GF-D8 (cell line): ENCODE measurements at places on chromosomes 4 and X.

GRCh38 chrX:129768586-129769466 is 10.9 kb upstream of the SASH3 start:
- no peak for DNase-seq

DNA sequence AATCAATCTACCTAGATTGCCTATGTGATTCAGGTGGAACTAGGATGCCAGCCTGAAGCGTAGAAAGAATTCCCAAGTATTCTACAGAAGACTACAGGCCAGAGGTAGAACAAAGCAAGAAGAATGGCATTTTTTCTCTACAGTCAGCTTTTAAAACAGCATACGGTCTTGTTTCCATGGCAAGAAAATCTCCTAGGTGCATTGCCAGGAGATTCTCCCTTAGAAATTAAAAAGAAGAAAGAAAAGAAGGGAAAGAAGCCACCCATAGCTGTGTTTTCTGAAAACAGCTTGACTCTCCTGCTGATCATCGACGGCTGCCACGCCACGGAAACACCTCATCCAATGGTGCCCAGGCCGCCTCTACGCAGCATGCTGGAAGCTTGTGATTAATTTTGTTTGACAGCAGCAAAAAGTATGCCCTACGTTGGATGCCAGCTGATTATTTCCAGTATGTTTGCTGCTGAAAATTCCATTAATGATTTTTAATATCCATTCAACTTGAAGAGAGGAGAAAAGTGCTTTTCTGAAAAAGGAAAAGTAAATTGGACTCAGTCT is 24.1 kb downstream of the ANK2 start:
- no peak for DNase-seq

GRCh38 chr4:81589262-81589661 is 117.6 kb upstream of the RASGEF1B start:
- DNase-seq: no peak

GRCh38 chr4:37994569-37994968 is 34.4 kb downstream of the PTTG2 start:
- DNase-seq: no peak

GRCh38 chr4:80731436-80731835 is 299.1 kb upstream of the BMP3 start:
- no peak for DNase-seq

DNA sequence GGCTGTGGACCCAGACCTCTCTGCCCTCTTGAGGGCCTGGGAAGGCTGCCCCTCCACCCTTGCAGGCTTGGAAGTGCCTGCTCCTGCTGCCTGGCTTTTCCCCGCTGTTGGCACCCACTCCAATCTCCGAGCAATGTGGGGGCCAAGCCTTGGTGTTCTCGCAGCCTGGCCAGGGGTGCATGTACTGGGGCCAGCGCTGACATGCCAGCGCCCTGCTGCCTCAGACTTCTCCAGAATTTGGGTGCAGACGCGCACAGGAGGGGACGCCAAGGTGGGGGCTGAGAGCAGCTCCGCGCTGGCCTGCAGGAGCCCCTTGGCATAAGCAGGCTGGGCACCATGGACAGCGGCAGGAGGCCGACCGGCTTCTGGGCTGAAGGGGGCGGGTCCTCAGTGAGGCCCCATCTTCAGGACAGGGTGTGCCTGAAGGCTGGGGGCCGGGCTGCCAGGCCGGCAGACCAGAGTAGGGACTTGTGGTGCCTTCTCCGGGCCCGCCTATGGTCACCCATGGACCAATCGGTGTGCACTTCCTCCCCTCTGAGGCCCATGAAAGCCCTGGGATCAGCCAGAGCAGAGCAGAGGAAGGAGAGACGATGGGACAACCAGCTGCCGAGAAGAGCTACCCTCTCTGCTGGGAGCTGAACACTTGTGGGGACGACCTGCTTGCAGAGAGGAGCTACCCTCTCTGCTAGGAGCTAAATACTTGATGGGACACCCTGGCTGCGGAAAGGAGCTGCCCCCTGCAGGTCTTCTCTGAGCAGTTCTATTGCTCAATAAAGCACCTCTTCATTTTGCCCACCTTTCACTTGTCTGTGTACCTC is 118.3 kb downstream of the DNAAF6 start:
- no peak for DNase-seq

DNA sequence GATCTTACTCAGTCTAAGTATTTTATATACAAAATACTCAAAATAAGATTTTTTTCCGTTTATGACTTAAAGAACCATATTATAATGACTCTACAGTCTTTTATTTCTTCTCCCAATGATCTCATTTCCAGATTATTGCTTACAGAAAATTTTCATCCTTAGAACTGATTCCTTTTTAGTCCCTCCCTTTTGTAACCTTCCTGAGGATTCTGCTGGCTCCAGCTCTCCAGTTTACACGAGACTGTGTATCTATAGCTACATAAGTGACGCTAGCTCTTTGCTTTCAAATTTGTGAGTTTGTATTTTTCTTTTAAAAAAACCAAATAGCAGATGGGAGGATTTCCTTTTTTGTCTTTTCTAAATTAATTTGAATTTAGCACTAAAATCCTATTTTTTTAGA is 24.0 kb downstream of the FHDC1 start:
- DNase-seq: no peak

DNA sequence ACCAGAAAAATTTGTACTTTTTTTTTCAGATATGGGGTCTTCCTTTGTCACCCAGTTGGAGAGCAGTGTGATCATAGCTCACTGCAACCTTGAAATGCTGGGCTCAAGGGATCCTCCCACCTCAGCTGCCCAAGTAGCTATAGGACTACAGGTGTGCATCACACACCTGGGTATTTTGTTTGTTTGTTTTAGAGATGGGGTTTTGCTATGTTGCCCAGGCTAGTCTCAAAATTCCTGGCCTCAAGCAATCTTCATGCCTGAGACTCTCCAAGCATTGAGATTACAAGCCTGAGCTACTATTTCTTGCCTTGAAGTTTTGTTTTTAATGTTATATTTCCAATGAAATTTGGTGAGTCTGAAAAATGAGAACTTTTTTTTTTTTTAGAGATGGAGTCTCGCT is 847.8 kb downstream of the TRIML1 start:
- no peak for DNase-seq

DNA sequence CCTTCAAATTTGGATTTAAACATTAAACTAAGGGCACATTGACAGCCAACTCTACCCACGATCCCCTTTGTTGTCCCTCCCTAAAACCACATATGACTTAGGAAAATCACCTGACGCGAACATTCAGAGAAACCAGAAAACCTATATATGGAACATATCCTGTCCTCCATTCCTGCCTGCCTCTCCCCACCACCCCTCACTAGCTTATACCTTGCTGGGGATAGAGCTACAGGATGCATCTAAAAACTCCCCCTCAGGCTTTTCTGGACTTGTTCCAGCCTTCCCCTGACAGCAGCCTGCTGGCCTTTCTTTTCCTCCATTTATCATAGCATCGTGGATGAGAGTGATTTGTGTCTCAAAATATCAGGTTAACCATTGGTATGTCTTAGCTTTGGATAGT is 8.8 kb downstream of the STK26 start:
- DNase-seq: no peak

DNA sequence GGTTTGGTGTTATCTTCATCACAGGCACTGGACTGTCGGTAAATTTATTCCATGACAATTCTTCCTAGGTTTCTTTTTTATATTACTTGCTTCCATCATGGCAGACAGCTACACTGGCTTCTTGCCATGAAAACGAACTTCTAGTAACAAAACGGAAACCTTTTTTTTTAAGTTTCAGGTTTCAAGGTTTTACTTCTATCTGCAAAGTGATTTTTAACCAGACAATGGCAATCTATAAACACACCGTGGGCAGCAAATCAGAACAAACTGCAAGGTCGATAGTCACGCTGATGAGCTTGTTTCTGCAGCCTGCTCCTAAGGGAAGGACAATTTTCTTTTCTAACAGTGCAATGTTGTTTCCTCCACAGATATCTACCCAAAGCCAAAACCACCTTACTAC is 29.9 kb downstream of the XG start:
- DNase-seq: no peak

DNA sequence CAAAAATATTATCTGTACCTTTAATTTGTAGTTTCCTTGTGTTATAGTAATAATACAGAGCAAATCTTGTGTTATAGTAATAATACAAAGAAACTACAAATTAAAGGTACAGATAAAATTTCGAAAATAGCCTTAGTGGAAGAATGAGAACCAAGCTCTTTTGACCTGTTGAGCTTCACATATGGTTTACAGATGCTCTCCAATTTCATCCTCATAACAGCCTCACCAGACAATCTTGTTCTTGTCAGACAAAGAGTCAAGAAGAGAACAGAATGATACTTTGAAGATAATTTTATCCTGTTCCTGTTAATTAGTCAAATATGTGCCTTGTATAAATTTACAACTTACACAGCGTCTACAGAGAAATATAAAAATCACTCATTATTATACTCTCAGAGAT is 12.8 kb downstream of the ATXN3L start:
- DNase-seq: no peak

DNA sequence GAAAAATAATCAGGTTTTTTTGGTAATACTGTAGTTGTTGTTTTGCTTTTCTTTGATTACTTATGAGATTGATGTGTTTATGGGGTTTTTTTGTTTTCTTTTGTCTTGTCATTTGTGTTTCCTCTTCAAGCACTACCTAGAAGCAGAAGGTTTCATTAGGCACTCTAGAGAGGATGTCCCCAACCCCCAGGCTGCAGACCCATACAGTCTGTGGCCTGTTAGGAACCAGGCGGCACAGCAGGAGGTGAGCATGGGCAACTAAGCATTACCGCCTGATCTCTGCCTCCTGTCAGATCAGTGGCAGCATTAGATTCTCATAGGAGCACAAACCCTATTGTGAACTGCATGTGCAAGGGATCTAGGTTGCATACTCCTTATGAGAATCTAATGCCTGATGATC is 22.9 kb upstream of the NOCT start:
- DNase-seq: no peak

DNA sequence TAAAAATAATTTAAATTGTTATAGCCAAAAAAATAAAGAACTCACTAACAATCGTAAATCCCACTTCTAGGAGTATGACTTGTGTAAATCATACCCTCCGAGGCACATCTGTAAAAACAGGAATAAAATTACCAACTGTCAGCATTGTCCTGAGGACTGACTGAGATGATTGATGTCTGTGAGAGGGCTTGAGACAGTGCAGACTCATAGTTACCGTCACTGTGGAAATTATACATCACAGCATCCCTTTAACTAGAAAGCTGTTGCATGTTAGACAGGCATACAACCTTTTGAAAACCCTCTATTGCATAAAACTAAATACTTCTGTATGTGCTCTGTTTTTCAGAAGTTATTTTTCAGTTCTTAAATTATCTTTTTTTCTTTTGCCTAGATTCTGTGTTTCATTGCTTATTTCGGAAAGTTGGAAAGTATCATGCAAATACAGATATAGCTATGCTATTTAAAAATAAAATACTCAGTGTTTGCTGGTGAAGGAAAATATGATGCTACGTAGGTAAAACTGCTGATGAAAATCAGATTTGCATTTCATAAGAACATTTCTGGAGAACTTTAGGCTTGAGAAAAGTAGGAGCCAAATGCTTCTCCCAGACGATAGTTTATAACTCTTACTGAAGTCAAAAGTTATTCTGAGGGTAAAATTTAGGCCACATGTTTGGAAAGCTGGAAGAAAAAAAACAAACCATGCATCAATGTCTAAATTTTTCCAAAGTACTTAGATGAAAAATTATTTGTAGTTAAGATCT is 13.6 kb upstream of the RBPJ start:
- DNase-seq: no peak

DNA sequence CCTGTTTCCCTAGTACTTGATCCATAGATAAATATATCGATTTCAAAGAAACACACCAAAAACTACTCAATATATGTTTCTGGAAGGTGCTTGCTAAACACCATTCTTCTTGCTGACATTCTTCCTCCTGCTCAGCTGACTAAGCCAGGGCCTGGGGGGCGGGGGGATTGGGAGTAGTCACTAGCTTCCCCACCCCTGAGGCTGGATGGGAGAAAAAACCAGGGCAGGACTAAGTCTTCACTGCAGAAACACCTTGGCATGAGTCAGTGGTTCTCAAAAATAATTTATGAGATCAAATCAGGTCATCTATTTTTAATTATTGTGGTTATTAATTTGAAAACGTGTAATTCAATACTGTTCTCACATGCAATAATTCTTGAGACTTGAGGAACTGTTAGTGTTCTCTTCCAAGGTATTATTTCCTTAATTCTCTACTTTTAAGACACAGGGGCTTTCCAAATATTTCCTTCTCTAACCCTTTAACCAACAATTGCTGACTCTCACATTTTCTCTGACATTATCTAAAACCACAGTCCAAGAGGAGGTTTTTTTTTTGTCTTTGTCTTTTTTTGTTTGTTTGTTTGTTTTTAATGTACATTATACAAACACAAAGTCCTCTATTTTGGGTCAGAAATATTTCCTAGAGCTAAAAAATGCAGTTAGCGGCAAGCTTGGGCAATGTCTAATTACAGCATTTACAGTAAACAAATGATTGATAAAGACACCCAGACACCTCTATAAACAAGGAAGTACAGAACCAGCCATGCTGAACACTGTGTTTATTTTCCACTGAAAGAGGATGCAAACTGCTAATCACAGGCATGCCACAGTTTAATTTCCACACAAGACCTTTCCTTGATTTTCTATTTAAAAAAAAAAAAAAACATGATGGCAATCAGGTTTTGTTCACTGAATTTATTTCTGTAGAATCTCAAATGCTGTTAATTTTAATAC is 120.3 kb upstream of the USP9X start:
- DNase-seq: no peak

DNA sequence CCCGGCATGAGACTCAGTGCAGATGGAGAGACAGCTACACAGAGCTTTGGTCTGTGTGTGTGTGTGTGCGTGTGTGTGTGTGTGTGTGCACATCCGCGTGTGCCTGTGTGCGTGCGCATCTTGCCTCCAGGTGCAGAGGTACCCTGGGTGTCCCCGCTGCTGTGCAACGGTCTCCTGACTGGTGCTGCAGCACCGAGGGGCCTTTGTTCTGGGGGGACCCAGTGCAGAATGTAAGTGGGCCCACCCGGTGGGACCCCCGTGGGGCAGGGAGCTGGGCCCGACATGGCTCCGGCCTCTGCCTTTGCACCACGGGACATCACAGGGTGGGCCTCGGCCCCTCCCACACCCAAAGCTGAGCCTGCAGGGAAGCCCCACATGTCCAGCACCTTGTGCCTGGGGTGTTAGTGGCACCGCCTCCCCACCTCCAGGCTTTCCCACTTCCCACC is 14.3 kb downstream of the FGFR3 start:
- no peak for DNase-seq

DNA sequence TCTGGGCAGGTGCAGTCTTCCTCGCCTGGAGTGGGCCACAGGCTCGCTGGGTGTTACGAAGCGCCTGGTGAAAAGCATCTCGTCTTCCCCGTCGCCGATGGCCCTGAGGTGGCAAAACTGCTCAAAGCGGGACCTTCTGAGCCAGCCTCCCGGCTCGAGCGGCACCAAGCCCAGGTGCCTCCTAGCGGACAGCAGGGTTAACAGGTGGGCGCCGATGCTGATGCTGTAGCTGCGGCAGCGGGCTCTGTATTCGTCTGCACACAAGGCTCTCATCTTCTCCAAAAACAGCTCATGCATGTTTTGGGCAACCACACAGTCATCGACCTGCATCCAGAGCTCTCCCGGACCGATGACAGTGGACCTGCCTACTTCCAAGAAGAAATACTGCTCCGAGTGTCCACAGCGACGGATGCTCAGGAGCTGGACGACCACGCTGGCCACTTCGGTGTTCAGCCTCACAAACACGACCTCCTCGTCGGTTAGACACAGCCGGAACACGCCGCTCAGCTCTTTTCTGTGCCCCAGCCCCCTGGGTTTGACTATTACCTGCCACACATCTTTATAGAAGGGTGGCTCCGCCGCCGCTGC is 1.2 kb downstream of the IRS4 start:
- no peak for DNase-seq
